Bronchial epithelial cell (primary cell): ENCODE measurements at places on chromosomes 7 and 10. TPM values are rescaled to one million over a fixed set of nuclear protein-coding genes. Genes with fewer than 3 reads are reported as not detected.
A peak's percentile ranks its signal among the peaks of the same experiment; 100 is the strongest.

DNA sequence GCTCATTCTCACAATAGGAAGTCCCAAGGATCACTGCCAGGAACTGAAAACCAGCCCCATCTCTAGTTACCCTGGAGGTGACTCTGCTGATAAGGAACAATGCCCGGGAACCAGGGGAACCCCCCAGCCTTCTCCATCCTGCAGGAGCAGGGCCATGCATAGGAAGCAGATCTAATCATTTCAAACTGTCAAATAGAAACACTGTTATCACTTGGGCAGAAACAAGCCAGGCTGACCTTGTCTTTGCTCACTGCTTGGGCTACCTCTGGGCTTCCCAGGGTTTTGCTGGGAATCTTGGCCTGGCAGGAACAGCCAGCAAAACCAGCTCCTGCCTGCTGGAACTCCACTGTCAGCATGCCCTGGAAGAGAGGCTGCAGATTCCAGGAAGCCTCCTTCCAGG lies 114.1 kb downstream of the RNF216 start:
- DNase-seq = no peak

Gene LRRTM3
- not detected in 2 replicates for total RNA-seq

DNA sequence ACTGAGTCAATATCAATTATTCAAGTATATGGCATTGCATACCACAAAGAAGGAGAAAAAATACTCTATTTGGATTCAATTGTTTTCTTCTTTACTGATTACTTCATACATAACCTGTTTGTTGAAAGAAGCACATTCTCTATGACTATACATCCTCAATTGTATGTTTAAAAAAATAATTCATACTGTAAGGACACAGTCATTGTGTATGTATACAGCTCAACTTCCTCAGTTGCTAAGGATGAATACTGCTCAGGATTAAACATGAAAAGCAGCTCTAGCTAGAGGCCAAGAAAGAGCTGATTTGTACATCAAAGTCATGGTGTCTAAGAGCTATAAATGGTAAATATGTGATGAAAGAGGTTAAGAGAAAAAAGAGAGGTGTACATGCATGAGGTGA lies 15.8 kb upstream of the BPGM start:
- peak; percentile 97 for DNase-seq

Gene TAS2R4
- 1.8 and 5.4 TPM in 2 replicates for total RNA-seq

- no peak for DNase-seq
These were observed 5.0 kb downstream of the ARID5B start for GRCh38 chr10:61906562-61906901.

DNA sequence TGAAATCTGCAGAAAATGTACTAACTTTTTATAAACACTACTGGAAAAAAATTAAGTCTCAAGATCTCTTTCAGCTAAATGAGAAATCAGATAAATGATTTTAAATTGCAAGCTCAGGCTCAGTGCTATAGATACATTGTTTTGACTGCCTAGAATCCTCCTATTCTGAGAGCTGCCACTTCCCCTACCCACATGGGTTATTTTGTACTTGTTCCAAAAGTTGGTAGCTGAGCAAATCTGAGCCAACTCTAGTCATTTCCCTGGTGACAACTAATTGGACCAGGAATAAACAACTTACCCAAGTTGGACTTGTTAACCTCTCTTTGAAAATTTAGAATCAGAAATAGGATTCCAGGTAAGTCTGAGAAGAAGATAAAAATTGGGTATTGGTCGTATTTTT lies 202.1 kb downstream of the MBL2 start:
- DNase-seq = no peak

DNA sequence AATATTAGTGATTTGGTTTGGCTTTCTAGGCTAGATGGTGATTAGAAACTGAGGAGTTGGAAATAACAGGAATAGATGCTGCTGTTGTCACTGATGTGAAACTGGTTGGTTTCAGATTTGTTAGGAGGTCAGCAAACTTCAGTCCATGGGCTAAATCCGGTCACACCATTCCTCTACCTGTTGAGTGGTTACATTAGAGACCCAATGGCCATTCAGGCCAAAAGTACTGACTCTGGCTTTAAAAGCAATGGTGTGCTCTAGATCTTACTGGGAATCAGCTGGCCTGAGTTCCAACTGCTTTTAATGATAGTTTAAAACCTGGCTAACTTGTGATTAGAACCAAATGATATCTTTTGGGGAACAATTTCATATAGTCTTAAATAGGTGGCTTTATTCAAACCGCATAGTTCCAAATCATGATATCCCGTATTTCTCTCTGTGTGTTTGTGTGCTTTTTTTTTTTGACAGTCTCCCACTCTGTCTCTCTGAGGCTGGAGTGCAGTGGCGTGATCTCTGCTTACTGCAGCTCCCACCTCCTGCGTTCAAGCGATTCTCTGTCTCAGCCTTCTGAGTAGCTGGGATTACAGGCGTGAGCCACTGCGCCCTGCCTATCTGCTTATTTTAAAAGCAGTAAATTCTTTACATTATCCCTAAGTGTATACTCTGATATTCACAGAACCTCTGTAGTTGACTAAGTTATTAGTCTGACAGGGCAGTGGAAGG lies 7.8 kb upstream of the PBLD start:
- no peak for DNase-seq

GRCh38 chr10:59880971-59881510 lies 25.3 kb downstream of the CCDC6 start:
- no peak for DNase-seq

Gene SEC31B
- total RNA-seq = 1.6 and 1.7 TPM in 2 replicates

GRCh38 chr7:134470864-134471263 lies 12.0 kb upstream of the AKR1B1 start:
- peak; percentile 95 for DNase-seq

Gene KLLN
- 0.13 and 0.26 TPM in 2 replicates for total RNA-seq

Gene TDRD1
- total RNA-seq = 1.8 and 2.1 TPM in 2 replicates

DNA sequence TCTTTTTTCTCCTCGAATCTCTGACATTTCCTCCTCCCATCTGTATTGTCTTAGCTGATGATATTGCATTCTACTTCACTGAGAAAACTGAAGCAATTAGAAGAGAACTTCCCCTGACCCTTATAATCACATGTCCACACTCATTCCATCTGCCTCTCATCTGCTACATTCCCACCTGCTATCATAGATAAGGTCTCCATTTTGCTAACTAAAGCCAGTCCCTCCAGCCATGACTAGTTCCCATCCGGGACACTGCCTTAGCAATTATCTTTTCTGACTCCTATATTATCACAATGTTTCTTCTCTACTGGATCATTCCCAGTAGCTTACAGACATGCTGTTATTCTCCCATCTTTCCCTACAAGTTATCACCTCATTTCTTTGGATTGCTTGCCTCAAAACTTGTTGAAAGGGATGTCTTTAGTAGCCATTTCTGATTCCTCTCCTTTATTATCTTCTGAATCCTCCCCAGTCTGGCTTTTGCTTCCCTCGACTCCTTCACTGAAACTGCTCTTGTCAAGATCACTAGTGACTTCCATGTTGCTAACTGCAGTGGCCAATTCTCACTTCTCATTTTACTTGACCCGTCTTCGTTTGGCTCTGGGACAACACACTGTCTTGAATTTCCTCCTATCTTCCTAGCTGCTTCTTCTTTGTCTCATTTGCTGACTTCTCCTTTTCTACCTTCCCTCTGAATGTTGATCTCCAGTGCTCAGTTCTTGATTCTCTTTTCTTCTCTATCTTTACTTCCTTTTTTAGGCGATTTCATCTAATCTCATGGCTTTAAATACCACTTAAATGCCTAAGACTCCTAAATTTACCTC lies 35.9 kb downstream of the FZD1 start:
- DNase-seq = no peak

- DNase-seq = peak; percentile 18
These were observed 10.9 kb downstream of the TECPR1 start for GRCh38 chr7:98240961-98241673.

DNA sequence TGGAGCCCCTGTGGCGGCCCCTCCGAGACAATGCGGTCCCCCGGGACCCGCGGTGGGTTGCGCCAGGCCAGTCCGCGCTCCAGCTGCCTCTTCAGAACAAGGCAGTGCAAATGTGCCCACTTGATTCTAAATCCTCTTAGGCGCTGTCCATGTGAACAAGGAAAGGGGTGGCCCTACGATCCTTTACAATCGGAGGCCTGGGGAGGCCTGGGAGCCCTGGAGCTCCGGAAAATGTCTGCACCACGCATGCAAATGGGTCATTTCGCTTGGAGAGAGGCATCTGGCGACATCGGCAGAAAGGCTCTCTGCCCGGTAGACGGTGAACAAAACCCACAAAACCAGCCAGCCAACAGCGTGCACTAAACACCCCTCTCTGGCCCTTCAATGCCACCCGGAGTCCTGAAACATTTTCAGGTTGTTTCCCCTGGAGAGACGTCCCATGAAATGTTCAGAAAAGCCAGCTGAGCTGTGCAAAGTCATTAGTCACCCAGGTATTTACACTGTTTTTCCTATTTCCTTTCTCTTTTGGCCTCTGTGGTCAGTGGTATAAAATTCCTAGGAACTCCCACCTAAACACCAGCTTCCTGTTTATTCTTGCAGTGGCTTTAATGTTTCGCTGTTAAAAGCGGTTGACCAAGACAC lies 102.8 kb upstream of the ZNF438 start:
- DNase-seq = peak; percentile 59

- DNase-seq = no peak
These were observed 24.0 kb downstream of the ELFN1 start for GRCh38 chr7:1693991-1694524.

GRCh38 chr10:47253030-47253637 lies 46.9 kb upstream of the GDF10 start:
- no peak for DNase-seq

Gene CALML3
- 0.53 and 1.0 TPM in 2 replicates for total RNA-seq

DNA sequence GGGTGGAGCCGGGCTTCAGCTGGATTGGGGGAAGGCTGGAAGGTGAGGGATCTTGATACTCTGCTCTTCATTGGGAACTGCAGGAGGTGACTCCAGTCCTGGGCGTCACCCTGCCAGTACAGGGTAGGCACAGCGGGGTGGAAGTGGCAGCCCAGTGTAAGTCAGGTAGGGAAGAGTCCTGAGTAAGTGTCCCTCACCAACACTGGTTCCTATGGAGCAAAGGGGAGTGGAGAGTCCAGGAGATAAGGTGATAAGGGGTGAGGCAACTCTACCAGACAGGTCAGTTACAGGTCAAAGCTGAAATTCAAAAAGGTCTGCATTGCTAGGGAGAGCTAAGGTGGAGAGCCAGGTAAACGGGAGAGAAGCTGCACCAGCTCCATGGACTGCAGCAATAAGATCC lies 145.6 kb upstream of the NFE2L3 start:
- no peak for DNase-seq

DNA sequence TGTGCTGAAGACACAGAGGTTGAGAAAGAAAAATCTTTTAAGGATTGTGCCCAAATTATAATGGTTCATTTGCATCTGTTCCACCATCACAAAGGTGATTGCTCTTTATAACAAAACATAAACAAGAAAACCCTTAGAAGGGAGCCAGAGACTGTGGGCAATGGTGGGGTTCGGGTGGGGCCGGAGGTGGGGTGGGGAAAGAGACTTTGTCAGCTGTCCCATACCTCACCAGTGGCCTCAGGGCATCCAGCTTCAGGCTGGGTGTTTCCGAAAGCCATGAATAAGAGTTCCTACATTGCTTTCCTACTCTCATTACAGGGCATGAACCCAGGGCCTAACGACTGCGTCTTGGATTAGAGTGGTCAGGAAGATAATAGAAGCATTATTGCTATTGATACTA lies 227.9 kb downstream of the PHTF2 start:
- no peak for DNase-seq

GRCh38 chr7:108003599-108003935 lies 606 bp upstream of the LAMB1 start:
- DNase-seq = no peak

Gene LIPF
- not detected in 2 replicates for total RNA-seq

Gene STEAP1B
- total RNA-seq = 3.7 and 5.9 TPM in 2 replicates

GRCh38 chr7:15989194-15989593 lies 302.7 kb upstream of the MEOX2 start:
- DNase-seq = no peak
